ENCODE measurements at places on chromosomes 2 and 18.

GRCh38 chr2:200786423-200786822 is 25.3 kb upstream of the BZW1 start:
- no peak for DNase-seq

GRCh38 chr2:4278392-4278791 is 575.0 kb downstream of the DCDC2C start:
- no peak for DNase-seq

- DNase-seq: no peak
Measured at GRCh38 chr2:231684314-231685223, 23.8 kb upstream of the PTMA start.

GRCh38 chr2:186220409-186220808 is 265.7 kb upstream of the ZC3H15 start:
- DNase-seq: no peak

GRCh38 chr2:130791617-130791939 is 36.2 kb downstream of the AMER3 start:
- DNase-seq: no peak

GRCh38 chr2:128004509-128004908 is 23.4 kb downstream of the SAP130 start:
- DNase-seq: no peak

GRCh38 chr2:213231966-213232365 is 52.3 kb upstream of the SPAG16 start:
- DNase-seq: no peak

DNA sequence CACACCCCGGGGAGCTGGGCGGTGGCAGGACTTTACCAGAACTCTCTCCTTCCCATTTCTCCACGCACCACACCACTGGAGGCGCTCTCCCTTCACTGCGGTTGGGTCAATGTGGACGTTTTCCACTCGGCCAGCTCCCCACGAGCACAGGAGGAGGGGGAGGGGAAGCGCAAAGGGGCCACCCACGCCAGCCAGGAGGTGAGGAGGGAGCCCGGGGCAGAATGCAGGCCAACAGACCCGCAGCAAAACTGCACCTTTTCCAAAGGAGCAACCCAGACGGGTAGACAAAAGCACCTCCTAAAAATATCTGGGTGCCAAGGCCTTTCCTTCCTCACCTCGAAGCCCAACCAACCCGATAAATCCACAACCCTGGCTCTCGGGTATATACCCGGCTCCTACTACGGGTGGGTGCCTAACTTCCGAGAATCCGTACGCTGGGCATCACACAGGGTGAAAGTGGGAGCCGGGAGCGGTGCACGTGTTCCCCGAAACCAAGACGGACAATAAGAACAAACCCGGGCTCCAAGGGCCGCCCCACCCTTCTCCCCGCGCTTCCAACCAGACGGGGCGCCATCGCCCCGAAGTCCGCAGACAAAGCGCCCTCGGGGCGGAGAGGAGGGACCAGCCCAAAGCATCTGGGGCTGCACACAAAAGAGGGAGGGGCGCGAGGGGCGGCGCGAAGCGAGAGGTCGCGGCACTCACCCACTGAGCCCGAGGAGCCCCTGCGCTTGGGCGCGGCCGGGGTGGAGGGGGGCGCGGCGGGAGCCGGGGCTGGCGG is 1.0 kb downstream of the RTN4 start:
- DNase-seq: no peak

DNA sequence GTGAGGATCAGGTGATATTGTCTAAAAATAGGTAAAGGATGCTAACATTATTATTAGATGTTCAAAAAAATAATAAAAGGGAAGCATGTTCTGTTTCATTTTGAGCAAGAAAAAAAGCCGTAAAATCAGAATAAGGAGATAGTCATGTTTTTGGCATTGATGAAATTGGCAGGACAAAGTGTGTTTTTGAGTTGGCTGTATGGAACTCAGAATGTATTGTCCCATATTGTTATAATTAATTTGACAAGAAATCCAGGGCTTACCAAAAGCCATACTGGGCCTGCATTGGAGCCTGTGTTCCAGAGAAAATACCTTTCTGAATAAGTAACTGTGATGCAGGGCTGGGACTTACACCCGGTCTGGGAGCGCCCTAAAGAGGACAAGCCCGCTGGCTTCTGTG is 232.0 kb downstream of the AGAP1 start:
- DNase-seq: no peak

GRCh38 chr2:4020153-4020552 is 316.8 kb downstream of the DCDC2C start:
- no peak for DNase-seq

GRCh38 chr2:62293490-62294271 is 97.8 kb downstream of the B3GNT2 start:
- no peak for DNase-seq

- DNase-seq: no peak
Measured at GRCh38 chr18:8231316-8231715, 377.9 kb upstream of the RAB12 start.

DNA sequence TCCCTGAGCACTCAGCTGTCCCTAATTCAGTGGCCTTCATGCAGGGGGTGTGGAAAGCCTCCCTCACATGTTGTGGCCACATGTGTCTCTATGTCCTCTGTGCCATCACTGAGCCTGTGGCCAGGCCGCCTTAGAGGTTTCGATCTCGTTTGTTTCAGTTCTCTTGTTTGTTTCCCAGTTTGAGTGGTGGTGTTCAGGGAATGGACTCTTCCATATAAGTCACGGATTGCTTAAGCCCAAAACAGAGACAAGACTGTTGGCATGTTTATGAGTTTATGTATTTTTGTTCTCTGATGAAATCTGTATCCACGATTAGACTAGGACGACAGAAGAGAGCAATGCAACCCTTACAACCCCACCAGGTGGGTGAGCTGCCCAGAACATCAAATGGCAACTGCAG is 134.5 kb downstream of the CCBE1 start:
- no peak for DNase-seq

DNA sequence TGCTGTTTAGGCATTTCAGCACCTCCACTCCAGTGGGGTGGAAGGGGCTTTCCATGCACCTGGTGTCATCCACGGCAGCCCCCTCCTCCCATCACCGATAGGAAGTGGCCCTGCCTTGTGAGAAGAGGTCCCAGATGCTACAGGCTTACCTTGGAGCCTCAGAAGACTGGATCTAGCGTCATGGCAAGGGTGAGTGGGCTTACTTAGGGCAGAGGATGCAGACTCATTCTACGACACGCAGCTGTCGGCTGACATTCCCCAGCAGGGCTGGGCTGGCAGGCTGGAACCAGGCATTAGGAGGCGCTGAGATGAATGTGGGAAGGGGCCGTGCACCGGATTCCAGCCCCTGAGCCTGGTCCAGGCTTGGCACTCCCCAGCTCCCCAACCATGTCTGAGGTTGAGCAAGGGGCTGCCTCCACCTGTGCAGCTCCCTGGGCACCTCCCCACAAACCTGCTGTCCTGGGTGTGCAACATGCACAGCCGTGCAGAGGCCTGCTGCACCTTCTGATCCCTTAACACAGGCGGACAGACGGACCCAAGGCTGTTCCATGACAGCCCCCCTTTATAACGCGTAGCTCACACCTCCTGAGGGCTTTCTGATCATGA is 1.7 kb upstream of the PRLH start:
- no peak for DNase-seq

- DNase-seq: no peak
Measured at GRCh38 chr18:78619854-78620253, 359.8 kb upstream of the SALL3 start.

DNA sequence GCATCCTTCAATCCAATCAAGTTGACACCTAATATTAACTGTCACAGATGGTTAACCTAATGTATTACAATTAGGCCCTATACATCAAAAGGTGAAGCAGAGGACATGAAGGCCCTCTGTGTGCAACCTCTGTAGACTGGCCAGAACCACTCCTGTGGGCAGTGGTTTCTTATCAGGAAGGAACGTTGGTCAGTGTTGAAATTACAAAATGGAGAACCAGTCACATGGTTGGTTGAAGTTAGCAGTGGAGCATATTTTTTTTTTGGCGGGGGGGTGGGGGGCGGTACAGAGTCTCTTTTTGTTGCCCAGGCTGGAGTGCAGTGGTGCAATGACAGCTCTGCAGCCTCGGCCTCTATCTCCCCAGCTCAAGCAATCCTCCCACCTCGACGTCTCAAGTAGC is 19.8 kb downstream of the RNU2-63P start:
- DNase-seq: no peak

DNA sequence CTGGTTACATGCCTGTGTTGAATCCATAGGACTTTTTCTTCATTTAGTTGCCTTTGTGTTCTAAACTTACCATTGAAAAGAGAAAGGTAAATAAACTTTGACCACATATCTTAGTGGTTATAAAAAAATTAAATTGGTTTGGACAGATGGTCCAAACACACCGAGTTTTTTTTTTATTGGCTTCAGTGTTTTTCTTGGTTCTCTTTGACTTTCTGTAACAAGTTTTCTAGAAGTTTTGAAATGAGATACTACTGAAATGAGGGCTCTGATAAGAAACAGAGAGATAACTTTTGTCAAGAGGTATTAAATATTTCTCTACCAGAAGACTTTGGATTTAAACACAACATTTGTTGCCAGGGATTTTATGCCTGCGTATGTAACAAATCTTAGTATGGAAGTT is 20.7 kb downstream of the SPTBN1 start:
- DNase-seq: no peak

DNA sequence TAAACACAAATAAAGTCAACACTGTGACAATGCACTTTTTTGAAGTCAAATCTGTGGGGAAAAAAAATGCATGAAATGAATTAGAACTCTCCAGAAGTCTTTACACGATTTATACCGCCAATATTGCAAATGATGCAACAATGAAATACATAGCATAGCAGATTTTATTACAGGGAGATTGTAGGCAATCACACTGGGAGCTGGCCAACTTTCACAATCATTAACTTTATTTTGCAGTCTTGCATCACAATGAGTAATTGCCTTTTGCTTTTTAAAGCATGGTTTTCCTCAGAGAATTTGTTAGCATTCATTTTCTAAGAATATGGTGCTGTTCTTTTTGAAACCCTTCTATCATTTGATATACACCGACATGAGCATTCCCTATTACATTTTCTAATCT is 366.4 kb upstream of the FSIP2 start:
- no peak for DNase-seq

DNA sequence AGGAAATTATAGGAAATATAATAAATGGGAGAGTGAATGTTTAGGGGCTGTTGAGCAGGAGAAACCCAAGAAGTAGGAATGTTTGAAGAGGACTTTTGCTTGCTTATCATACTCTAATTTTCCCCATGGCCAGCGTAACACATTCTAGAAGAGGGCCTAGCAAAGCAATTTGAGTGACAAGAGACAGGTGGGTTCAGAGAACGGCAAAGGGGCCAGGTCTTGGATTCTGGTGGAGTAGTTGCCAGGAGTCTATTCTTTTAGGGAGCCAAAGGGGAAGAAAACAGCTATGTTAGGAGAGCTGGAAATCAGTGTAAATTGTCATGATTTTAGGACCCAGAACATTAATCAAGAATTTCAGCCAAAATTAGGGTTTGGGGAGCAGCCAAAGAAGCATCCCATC is 96.5 kb downstream of the COL5A2 start:
- DNase-seq: no peak

GRCh38 chr2:72143441-72144273 is 4.0 kb downstream of the CYP26B1 start:
- DNase-seq: no peak

- no peak for DNase-seq
Measured at GRCh38 chr2:168529900-168530561, 74.0 kb downstream of the CERS6 start.

GRCh38 chr18:65567372-65567771 is 183.4 kb upstream of the CDH7 start:
- DNase-seq: no peak

GRCh38 chr2:160375037-160375436 is 118.6 kb downstream of the RBMS1 start:
- DNase-seq: no peak

GRCh38 chr18:57976230-57976773 is 67.7 kb upstream of the NEDD4L start:
- no peak for DNase-seq

DNA sequence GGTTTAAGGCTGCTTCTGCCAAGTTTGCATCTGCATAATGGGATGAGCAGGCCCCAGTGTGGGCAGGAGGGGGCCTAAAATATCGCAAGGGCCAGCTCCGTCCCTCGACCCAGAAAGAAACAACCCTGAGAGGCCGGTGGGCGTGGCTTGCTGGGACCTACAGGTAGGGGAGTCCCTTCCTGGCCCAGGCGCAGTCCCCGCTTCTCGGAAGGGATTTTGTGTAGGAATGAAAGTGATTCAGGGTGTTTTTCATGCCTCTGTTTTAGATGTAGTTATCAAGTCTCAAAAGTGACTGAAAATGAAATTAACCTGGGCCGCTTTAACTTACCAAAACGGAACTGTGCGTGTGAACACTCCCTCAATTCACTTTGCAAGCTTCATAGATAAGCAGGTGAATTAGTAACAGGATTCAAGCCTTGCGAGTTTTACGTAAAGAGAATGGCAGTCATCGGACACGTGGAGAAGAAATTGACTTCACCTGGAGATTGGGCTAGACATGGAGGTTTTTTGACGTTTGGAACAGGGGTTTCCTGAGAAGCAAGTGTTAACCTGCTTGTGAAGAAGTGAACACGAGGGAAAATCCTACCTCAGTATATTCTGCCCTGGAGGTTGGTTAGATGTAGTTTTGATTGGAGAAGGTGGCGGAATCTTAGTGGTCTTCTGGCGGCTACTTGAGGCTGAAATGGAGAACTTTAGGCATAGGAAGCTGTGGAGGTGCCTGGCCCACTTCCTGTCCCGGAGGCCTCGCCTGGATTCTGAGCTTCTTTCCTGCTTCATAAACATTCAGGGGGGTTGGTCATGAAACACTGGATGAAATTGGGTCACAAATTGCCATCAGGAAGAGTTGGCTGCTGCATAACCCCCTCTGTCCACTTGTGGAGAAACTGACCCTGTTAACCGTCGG is 1.7 kb downstream of the NCK2 start:
- peak; percentile 70 for DNase-seq

GRCh38 chr2:129922571-129923264 is 56.7 kb upstream of the RAB6C start:
- no peak for DNase-seq

- DNase-seq: no peak
Measured at GRCh38 chr2:239816576-239817467, 208.3 kb downstream of the NDUFA10 start.

GRCh38 chr2:31956312-31956711 is 54.5 kb downstream of the MEMO1 start:
- DNase-seq: no peak

GRCh38 chr2:61853086-61853846 is 594 bp downstream of the FAM161A start:
- DNase-seq: no peak

GRCh38 chr18:46477425-46478011 is 179.5 kb downstream of the LOXHD1 start:
- no peak for DNase-seq

- no peak for DNase-seq
Measured at GRCh38 chr2:33108483-33109443, 162.0 kb downstream of the LTBP1 start.

GRCh38 chr2:128789221-128789620 is 470.6 kb upstream of the HS6ST1 start:
- DNase-seq: no peak

DNA sequence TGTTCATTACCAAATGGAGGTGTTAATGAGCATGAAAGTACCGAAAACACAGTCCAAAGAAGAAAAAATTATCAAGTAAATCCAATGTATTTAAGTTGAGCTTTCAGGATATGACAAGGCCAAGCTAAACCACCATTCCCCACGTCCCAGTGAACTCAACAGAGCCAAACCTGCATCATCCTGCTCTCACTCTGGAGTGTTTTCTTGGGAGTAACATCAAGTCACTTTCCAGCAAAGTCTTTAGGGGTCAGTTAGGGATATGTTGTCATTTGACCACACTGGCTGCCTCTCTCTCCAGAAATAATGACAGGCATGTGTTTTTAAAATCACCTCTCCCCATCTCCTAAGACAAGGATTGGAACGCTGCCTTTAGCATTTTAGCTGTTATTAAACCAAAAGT is 140.5 kb downstream of the SRBD1 start:
- DNase-seq: no peak

- DNase-seq: no peak
Measured at GRCh38 chr2:6854416-6854815, 11.3 kb downstream of the CMPK2 start.
